Karpas-422 (cell line): ENCODE measurements at places on chromosomes 7 and 10.

DNA sequence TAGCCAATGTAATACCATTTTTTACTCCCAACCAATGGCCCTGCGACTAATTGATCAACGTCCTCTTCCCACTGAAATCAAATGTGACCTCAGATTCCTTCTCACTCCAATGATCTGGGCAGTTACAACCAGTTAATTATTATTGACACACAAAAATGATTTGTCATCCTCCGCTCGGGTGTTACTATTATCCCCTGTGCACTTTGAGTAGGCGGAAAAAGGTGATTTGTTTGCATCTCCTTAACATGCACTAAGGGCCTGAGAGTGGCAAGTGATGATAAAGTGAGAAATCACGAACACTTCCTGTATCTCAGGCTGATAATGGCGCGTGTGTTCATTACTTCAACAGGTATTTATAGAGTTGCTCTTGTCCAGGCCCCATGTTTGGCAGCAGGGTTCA lies 40.9 kb upstream of the PNLIP start:
- DNase-seq: no peak

DNA sequence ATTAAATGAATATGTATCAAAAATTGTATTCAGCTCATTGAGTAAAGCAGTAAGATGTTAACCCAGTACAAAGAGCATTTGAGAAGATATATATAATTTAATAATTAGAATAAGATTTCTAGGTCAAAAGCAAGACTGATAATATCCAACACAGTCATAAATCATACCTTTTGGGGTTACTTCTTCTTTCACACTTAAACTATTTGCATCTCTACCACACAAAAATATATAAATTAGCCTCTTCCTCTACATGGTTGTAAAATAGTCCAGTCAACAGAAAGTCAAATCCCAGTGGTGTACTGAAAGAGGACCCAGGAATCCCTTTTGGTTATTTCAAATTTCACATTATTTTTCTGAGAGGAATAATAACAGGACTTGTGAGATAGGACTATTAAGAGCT lies 204.6 kb upstream of the INHBA start:
- DNase-seq: peak; percentile 64

- no peak for DNase-seq
Observed at GRCh38 chr7:20402747-20403230, 72.1 kb downstream of the ITGB8 start.

DNA sequence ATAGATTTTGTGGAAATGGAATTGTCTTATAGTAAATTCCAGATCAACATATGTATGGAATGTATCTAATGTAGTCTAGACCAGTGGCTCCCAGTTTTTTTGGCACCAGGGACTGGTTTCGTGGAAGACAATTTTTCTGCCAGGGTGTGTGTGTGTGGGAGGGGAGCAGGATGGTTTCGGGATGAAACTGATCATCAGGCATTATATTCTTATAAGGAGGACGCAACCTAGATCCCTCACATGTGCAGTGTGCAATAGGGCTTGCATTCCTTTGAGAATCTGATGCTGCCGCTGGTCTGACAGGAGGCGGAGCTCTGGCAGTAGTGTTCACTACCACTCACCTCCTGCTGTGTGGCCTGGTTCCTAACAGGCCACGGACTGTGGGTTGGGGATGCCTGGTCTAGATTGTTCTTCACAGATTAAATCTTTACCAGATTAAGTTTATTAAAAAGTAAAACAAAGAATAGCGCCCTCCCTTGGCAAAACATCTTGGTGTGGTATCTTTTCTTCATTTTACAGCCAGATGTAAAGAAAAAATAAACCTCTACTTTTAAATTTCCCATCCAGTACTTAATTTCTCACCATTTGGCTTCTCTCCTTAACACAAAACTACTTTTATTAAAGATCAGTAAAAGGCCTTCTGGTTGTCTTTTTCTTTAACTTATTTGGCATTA lies 48.4 kb downstream of the SEPTIN7 start:
- DNase-seq: no peak

DNA sequence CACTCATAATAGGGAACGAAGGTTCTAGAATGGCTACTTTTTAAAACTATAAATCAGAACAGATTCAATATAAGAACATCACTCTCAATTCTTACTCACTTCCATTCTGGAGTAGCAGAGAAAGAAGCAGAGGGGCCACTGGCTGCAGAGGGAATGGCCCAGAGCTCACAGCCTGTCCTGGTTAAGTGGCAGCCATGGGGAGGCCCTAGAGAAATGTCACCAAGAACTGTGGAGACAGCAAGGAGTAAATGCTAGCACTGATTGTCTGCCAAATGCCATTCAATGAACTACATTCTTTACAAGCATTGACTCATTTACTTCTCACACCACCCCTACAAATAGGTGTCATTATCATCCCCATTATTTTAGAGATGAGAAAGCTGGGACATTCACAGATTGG lies 74.6 kb upstream of the KCNMA1 start:
- DNase-seq: no peak

DNA sequence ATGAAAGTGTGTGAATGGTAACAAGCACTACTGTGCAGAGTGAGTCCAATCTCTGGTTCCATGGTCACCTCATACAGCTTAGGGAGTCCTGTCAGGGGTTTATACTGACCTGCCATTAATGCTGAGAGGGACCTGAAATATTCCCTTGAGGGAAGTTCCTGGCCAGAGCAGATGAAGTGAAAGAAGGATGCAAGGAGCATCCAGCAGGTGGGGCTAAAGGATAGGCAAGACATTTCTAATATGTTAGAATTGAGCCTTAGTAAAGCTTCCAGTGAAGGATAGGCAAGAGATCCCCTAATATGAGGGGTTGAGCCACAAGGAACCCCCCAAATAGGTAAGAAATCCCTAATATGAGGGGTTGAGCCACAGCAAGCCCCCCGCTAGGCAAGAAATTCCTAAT lies 25.5 kb upstream of the FAM221A start:
- peak; percentile 76 for DNase-seq

- no peak for DNase-seq
Observed at GRCh38 chr10:14382022-14382421, 51.3 kb upstream of the FRMD4A start.
